ENCODE measurements at places on chromosomes 1 and 21. TPM values are rescaled to one million over a fixed set of nuclear protein-coding genes. Genes with fewer than 3 reads are reported as not detected.

The PAQR6 gene
- total RNA-seq = 2.8 TPM

DNA sequence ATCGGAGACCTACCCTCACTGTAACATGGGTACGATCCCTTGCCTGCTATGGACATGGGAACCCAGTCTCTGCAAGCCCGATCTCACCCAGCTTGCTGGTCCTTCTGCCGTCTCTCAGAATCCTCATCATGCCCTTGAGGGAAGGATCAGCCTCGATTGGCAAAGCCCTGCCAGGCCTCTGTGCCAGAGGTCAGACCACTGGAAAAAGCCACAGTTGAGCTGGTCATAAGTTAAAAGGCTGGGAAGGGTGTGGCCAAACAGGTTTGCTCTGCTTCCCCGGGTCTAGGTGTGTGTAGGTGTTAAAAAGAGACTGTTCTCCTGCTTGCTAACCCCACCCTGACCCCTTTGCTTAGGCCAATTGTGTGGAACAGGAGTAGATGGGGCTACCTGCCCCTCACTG is 19.5 kb upstream of the PADI3 start:
- no peaks in the 10 kb centered on the region for H3K4me1 ChIP-seq
- H3K4me3 ChIP-seq = no peak overlapping the region
- no peak for DNase-seq
- H3K27ac ChIP-seq = no peak overlapping the region
- no peaks in the 10 kb centered on the region for H3K27me3 ChIP-seq

The PLXNA2 gene
- total RNA-seq = 19.8 TPM

- H3K36me3 ChIP-seq = no peaks in the 10 kb centered on the region
- no peak overlapping the region for H3K4me3 ChIP-seq
- H3K4me1 ChIP-seq = peaks cover 22% of the 10 kb centered on the region
- DNase-seq = no peak
- no peak overlapping the region for H3K27ac ChIP-seq
Measured at GRCh38 chr1:167298325-167298724, 77.6 kb downstream of the POU2F1 start.

The GPBP1L1 gene
- total RNA-seq = 94.8 TPM

DNA sequence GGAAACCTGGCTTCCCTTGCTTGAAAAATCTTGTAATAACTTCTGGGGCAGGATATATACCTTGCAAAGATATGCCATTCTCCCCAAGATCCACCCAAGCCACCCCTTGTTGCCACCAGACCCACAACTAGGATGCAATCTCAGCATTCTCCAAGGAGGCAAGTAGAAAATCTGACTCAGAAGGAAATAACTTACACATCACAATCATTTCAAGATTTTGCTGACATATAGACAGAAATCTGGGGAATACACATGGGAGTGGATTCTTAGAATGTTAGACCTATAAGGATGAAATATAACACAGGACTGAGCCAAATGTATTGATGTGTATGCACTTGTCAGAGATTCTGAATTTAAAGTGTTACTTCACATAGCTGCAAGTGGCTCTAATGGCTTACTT is 14.8 kb upstream of the ZDHHC18 start:
- no peak overlapping the region for H3K27ac ChIP-seq
- H3K27me3 ChIP-seq = no peaks in the 10 kb centered on the region
- H3K4me3 ChIP-seq = no peak overlapping the region
- DNase-seq = no peak
- peaks cover 4% of the 10 kb centered on the region for H3K4me1 ChIP-seq

DNA sequence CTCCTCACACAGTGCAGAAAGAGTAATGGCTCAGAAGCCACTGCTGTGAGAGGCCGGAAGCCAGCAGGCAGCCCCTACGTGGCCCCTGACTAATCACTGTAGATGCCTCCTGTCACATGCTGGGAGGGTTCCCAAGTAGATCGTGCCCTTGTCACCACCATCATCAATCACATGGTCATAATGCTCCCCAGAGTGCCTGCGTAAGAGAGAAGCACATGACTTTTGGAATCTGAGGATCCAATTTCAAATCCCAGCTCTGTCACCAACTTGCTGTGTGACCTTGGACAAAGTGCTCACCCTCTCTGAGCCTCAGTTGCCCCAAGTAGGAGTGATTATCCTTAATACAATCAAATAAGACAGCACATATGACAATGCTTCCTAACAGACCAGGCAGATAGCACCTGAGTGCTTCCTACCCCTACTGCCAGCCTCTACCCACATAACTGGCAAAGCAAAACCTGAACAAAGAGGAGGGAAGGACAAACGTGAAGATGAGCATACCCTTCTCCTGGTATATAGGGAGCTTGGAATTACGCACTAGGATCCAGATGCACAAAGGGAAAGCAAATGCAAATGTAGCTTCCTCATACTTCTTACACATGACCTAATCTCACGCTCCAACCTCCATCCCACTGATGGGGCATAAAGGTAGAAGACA is 65.7 kb downstream of the SDC3 start:
- no peak for DNase-seq
- H3K4me3 ChIP-seq = no peak overlapping the region
- peaks cover 24% of the 10 kb centered on the region for H3K4me1 ChIP-seq
- H3K27ac ChIP-seq = no peak overlapping the region
- no peaks in the 10 kb centered on the region for H3K27me3 ChIP-seq
- H3K36me3 ChIP-seq = no peaks in the 10 kb centered on the region

The SELP gene
- 9.1 TPM for total RNA-seq

The TTC22 gene
- 0.06 TPM for total RNA-seq

- H3K36me3 ChIP-seq = no peaks in the 10 kb centered on the region
- no peak overlapping the region for H3K27ac ChIP-seq
- no peak for DNase-seq
- H3K4me1 ChIP-seq = peaks cover 8% of the 10 kb centered on the region
- H3K27me3 ChIP-seq = no peaks in the 10 kb centered on the region
Measured at GRCh38 chr1:58738876-58739275, 39.0 kb upstream of the MYSM1 start.

The CEPT1 gene
- 20.9 TPM for total RNA-seq

The AMY2A gene
- not detected for total RNA-seq

- peak overlapping the region; percentile 92 for H3K27ac ChIP-seq
- peaks cover 21% of the 10 kb centered on the region for H3K36me3 ChIP-seq
- no peak for DNase-seq
- peaks cover 21% of the 10 kb centered on the region for H3K4me1 ChIP-seq
- peak overlapping the region; percentile 100 for H3K4me3 ChIP-seq
- H3K27me3 ChIP-seq = no peaks in the 10 kb centered on the region
Measured at GRCh38 chr1:222618880-222619596, 1.1 kb downstream of the MIA3 start.

- H3K27ac ChIP-seq = no peak overlapping the region
- no peaks in the 10 kb centered on the region for H3K27me3 ChIP-seq
- no peak overlapping the region for H3K4me3 ChIP-seq
- DNase-seq = no peak
Measured at GRCh38 chr21:31622397-31622796, 37.1 kb upstream of the SOD1 start.

The GPX7 gene
- 17.3 TPM for total RNA-seq

The NMNAT2 gene
- total RNA-seq = 2.7 TPM

The ODR4 gene
- total RNA-seq = 14.9 TPM

- no peaks in the 10 kb centered on the region for H3K36me3 ChIP-seq
- no peak for DNase-seq
- peaks cover 39% of the 10 kb centered on the region for H3K27me3 ChIP-seq
- no peaks in the 10 kb centered on the region for H3K4me1 ChIP-seq
Measured at GRCh38 chr1:44565259-44565750, 109.0 kb downstream of the TMEM53 start.

DNA sequence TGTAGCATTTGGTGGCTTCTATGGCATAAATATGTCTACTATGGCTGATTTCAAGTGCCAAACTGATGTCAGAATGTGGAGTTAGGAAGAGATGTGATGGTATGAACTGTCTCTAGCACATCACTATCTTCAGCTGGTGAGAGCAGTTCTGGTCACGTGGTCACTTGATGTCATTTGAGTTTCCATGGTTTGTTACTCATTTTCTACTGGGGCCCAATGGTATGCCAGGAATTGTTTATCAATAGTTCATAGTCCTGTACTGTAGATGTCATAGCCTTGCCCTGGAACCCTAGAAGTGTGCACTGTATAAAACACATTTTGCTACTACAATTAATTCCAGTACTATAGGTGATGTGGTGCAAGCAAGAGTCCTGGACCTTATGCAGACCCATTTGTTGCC is 153.7 kb downstream of the PDE4B start:
- H3K36me3 ChIP-seq = no peaks in the 10 kb centered on the region
- H3K4me1 ChIP-seq = no peaks in the 10 kb centered on the region
- no peak overlapping the region for H3K27ac ChIP-seq
- H3K4me3 ChIP-seq = no peak overlapping the region

The SPTA1 gene
- 0.33 TPM for total RNA-seq

GRCh38 chr1:195981448-195982139 is 626.6 kb downstream of the KCNT2 start:
- DNase-seq = no peak
- no peaks in the 10 kb centered on the region for H3K36me3 ChIP-seq
- no peaks in the 10 kb centered on the region for H3K4me1 ChIP-seq
- no peak overlapping the region for H3K27ac ChIP-seq

The PRELP gene
- 100 TPM for total RNA-seq

The MRPL39 gene
- 25.3 TPM for total RNA-seq

- DNase-seq = peak; percentile 29
- H3K27ac ChIP-seq = no peak overlapping the region
- no peaks in the 10 kb centered on the region for H3K27me3 ChIP-seq
- H3K36me3 ChIP-seq = no peaks in the 10 kb centered on the region
Measured at GRCh38 chr1:94754570-94754969, 65.6 kb upstream of the SLC44A3 start.

The SUSD4 gene
- total RNA-seq = 1.1 TPM

The B4GALT2 gene
- total RNA-seq = 45.3 TPM

GRCh38 chr1:25477448-25478034 is 46.8 kb downstream of the MACO1 start:
- H3K27me3 ChIP-seq = no peaks in the 10 kb centered on the region
- no peaks in the 10 kb centered on the region for H3K36me3 ChIP-seq
- no peak overlapping the region for H3K27ac ChIP-seq
- H3K4me1 ChIP-seq = peaks cover 25% of the 10 kb centered on the region

- H3K27me3 ChIP-seq = no peaks in the 10 kb centered on the region
- no peaks in the 10 kb centered on the region for H3K4me1 ChIP-seq
- no peak for DNase-seq
- H3K27ac ChIP-seq = no peak overlapping the region
Measured at GRCh38 chr1:219441884-219442283, 171.0 kb downstream of the ZC3H11B start.

The CLDN17 gene
- not detected for total RNA-seq

The XKR8 gene
- total RNA-seq = 4.2 TPM

DNA sequence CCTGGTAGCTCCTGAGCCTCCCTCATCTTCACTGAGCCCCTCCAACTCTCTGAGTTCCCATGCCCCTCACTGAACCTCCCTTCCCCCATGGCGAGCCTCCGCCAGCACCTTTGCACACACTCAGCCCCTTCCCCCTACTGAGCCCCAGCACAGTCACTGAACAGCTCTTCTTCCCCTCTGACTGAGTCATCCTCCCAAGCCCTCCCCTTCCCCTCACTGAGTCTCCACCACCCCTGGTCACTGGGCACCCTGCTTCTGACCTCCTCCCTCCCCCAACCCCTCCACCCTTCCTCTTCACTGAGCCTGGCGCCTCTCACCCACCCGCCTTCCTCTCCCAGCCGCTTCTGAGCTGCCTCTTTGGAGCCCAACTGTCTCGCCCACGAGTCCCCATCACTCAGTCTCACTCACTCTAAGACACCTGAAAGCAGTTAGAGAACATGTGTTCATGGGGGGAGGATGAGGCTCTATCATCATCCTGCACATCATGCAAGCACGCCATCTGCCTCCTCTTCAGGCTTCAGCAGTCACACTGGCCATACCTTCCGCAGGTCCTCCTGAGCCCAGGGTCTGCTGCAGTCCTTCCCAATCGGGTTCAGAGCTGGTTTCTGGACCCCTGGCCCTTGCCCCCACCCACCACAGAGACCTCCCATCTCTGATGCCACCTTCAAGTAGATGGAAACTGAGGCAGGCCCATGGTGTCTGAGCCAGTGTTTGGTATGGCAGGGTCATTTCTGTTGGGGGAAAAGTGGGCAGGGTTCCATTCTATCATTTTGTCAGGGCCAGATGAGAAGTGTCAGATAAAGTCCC is 2.0 kb upstream of the TRNP1 start:
- H3K36me3 ChIP-seq = no peaks in the 10 kb centered on the region
- H3K4me1 ChIP-seq = peaks cover 38% of the 10 kb centered on the region
- no peak overlapping the region for H3K27ac ChIP-seq
- H3K4me3 ChIP-seq = no peak overlapping the region

GRCh38 chr1:33819913-33820311 is 44.0 kb upstream of the HMGB4 start:
- no peaks in the 10 kb centered on the region for H3K36me3 ChIP-seq
- no peak overlapping the region for H3K27ac ChIP-seq
- H3K4me1 ChIP-seq = no peaks in the 10 kb centered on the region
- H3K4me3 ChIP-seq = no peak overlapping the region
- no peaks in the 10 kb centered on the region for H3K27me3 ChIP-seq
- DNase-seq = peak; percentile 75

- no peak overlapping the region for H3K27ac ChIP-seq
- no peak for DNase-seq
- H3K4me3 ChIP-seq = no peak overlapping the region
Measured at GRCh38 chr1:45305231-45305630, 21.5 kb upstream of the HPDL start.

DNA sequence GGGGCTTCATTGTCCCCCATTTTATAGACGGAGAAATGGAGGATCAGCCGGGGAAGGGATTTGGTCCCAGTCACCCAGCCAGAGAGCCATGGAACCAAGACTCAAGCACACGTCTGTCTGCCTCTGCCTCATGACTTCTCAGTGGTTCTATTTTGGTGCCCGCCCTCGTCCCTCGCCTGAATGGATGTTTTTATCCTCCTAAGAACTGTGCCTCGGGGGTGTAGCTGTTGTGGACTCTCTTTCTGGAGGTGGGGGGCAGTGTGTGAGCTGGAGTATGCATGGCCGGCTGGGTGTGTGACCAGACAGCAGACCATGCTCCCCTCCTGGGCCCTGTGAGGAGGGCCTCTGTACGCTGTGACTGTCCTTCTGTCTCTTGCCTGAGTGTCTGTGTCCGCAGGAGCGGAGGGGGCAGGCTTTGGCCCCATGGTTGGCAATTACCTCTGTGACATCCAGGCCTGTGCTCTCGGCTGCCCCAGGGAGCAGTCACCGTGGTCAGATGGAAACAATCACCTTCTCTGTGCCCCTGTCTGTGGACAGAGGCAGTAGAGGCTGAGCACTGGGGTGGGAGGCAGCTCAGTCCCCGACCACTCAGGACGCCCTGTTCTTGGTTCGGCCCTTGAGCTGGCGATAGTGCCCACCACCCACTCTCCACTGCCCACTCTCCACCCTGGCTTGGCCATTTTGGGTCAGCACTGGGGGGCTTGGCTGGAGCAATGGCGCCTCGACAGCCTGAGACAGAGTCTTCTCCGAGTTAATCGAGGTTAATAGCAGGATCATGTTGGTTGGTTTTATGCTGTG is 20.4 kb downstream of the WNT4 start:
- no peaks in the 10 kb centered on the region for H3K4me1 ChIP-seq
- H3K36me3 ChIP-seq = peaks cover 22% of the 10 kb centered on the region
- DNase-seq = no peak
- H3K27ac ChIP-seq = no peak overlapping the region
- H3K4me3 ChIP-seq = no peak overlapping the region

The TDRD10 gene
- 3.6 TPM for total RNA-seq

- H3K4me1 ChIP-seq = no peaks in the 10 kb centered on the region
- no peak overlapping the region for H3K4me3 ChIP-seq
- no peaks in the 10 kb centered on the region for H3K36me3 ChIP-seq
- DNase-seq = no peak
Measured at GRCh38 chr1:111323231-111323630, 32.6 kb downstream of the CHIA start.

- H3K4me3 ChIP-seq = no peak overlapping the region
- no peaks in the 10 kb centered on the region for H3K27me3 ChIP-seq
- H3K27ac ChIP-seq = peak overlapping the region; percentile 85
Measured at GRCh38 chr21:28822486-28823335, 170.0 kb downstream of the LTN1 start.

The TAS1R1 gene
- total RNA-seq = not detected

All from esophagus muscularis mucosa (tissue), 4 donors.